CD4-positive, alpha-beta T cell (primary cell): ENCODE measurements at places on chromosomes 5 and 9.

DNA sequence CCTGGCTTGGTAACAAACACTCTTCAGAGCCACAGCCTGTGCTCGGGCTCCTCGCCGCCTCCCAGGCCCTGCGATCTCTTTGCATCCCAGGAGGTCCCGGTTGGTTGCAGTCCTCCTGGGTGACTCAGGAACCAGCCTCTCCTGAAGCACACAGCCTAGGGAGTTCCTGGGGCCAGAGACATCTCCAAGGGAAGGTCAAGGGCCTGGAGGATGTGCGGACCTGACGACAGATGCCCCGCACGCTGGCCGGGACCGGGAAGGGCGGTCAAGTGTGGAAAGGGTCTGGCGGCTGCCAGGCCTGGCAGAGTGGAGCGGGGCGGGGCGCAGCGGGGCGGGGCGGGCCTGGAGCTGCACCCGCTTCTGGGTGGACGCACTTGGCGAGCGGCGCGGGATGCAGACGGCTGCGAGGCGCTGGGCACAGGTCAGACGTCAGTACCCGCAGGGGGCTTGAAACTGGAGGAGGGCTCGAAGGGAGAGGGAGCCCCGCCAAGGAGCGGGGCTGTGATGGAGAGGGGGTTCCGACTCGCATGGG is 45.0 kb upstream of the PRSS3 start:
- no peak for DNase-seq

GRCh38 chr5:93635991-93636390 is 53.0 kb downstream of the NR2F1 start:
- DNase-seq = no peak

DNA sequence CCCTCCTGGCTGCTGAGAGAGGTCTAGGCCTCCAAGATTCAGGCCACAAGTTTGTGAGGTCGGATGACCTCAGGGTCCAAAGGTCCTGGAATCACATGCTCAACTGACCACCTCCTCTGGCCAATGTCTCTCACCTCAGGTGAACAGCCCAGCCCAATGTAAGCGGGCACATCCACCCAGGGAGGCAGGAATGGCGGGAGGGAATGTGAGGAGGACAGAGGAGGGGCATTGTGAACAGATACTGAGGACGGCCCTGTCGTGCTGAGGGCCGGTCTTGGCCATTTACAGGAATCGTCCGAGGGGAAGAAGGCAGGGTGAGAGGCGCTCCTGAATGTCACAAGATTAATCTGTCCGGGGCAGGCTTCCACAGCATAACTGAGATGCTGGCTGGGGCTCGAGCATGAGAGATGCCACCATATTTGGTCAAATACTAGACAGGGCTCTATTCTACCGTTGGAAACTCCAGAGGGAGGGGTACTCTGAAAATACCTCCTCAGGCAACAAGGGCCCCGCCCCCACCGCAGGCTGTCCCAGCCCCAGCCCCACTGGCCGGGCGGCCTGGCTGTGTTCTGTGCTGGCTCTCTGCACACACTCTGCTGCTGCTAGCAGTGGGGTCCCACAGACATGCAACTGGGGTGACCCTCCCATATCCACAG is 1.5 kb upstream of the IL17B start:
- DNase-seq = no peak

DNA sequence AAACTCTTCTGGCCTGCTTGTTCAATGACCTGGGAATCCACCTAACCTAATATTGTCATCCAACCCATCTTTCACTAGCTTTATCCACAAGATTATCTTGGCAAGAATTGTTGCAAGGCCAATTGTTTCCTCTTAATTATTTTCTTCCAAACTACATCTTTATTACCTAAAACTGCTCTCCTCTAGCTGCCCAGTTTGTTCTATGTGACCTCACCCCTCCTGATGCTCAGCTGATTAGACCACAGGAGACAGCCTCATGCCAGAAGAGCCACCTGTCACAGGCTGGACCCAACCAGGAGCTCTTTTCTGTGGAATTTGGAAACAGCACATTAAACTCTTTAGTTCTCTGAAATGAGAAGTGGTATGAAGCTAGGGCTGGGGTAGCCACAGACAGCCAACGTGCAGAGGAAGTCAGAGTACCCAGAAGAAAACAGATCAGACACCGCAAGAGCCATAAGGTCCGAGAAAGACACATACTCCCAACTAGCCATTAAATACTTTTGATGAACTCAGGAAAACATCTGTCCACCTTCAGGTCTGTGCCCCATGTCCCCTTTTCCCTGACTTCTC is 12.0 kb downstream of the SAXO1 start:
- DNase-seq = no peak

- no peak for DNase-seq
Measured at GRCh38 chr5:3619579-3619978, 23.9 kb downstream of the IRX1 start.

GRCh38 chr5:115160975-115161475 is 8.7 kb downstream of the TRIM36 start:
- no peak for DNase-seq

DNA sequence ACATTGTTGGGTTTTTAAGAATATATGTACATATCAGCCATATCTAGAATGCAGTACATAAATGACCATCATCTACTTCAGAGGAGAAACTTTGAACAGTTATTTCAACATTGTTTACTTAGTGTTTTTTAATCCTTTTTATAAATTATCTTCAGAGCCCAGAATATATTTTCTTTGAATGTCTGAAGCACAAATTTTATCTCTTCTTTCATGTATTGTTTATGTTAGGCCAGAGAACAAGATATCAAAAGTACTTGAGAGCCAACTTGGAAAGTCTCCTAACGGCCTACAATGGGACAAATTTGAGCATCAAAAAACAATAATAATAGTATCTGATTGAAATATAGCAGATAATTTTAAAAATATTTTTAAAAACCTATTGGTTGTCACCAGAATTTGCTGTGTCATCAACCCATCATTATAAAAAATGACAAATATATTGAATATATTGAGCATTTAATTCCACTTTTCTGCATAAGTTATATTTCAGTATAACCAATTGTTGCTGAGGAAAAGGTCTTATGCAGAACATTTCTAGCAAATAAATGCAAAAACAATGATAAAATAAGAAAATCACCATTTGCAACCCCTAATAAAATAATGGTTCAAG is 67.5 kb upstream of the CCNG1 start:
- DNase-seq = no peak

DNA sequence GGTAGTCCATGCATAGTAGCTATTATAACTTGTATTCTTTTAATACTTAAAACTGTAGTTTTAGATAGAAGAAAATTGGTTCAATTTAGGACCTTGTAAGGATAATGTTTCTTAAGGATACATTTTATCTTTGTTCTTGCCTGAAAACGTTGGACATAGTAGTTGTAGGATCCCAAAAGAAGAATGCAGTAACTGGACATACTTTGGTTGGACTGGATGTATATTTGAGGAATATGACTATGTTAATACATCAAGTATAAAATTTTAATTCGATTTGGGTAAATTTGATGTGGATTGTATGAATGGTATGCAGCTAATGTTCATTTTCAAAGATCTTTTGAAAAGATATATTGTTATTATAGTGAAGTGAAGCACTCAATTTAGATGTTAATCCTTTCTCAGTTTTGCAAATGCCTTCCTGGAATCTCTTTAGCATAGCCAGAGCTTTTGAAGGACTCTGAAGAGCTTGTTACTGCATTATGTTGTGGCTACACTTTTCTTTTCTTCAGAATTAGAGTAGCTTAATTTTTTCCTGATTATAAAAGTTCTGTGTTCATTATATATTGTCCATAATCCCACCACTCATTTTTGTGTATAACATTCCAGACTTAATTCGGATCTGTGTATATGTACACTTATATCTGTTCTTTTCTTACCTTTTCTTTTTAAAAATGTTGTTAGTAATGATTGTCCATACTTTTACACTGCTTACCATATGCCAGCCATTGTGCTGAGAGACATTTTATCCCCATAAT is 41.2 kb downstream of the LRRTM2 start:
- no peak for DNase-seq

GRCh38 chr5:1065143-1065750 is 46.6 kb downstream of the SLC12A7 start:
- no peak for DNase-seq

GRCh38 chr5:103804711-103805110 is 242.1 kb upstream of the NUDT12 start:
- no peak for DNase-seq

DNA sequence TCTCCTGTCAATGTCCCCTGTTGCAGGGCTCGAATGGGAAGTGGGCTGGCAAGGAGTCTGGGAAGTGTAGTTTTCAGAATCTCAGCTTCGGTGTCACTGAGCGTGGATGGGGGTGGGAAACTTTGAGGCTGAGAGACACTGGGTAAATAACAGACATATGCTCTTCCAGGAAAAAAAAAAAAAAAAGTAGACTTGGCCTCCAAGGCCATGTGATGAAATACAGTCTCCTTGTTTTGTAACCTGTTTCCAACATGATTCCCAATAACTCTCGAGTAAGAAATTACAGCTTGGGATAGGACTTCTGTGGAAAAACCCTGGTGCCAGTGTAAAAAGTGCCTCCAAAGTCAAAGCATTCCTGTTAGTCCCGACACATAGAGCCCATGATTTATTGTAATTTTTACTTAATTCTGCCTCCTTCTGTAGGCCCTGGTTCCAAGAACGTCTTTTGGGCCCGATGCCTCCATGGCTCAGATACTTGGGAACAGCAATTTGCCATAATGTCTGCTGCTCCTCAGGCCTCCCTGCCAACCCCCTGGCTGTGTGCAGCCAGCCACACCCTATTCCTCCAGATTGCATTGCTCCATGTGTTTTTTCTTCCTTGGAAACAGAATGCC is 119.5 kb upstream of the TNC start:
- DNase-seq = no peak

- DNase-seq = no peak
Measured at GRCh38 chr5:170206216-170206615, 26.6 kb upstream of the C5orf58 start.

GRCh38 chr9:113215132-113215531 is 5.9 kb downstream of the FKBP15 start:
- no peak for DNase-seq
